ENCODE measurements at places on chromosomes 1 and 21.

DNA sequence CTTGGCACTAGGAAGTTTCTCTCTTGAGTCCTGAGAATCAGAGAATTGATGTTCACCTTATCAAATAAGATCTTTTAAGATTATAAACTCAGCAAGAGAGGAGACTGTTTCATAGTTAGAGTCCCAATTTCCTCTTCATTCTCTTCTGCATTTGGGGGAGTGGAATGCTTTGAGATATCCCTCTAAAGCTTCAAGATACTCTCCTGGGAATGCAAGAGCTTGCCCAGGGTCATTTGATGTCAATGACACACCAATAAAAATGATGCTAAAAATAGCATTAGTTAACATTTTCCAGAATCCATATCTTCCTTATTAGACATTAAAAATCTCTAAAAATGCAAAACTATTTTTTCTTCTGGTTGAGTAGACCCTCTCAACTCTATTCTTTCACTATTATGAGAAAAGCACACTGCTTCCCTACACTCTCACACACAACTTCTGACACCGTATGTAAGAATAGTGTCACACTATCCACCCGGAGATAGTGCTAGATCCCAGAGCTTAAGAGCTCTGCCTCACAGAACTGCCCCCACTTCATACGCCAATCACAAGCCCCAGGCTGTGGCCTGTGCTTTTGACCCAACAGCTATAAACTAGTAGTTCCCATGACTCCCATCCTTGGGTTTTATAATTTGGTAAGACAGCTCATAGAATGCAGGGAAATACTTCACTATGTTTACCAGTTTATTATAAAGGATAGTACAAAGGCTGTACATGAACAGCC is 399.9 kb upstream of the RUNX1 start:
- no peak for DNase-seq

DNA sequence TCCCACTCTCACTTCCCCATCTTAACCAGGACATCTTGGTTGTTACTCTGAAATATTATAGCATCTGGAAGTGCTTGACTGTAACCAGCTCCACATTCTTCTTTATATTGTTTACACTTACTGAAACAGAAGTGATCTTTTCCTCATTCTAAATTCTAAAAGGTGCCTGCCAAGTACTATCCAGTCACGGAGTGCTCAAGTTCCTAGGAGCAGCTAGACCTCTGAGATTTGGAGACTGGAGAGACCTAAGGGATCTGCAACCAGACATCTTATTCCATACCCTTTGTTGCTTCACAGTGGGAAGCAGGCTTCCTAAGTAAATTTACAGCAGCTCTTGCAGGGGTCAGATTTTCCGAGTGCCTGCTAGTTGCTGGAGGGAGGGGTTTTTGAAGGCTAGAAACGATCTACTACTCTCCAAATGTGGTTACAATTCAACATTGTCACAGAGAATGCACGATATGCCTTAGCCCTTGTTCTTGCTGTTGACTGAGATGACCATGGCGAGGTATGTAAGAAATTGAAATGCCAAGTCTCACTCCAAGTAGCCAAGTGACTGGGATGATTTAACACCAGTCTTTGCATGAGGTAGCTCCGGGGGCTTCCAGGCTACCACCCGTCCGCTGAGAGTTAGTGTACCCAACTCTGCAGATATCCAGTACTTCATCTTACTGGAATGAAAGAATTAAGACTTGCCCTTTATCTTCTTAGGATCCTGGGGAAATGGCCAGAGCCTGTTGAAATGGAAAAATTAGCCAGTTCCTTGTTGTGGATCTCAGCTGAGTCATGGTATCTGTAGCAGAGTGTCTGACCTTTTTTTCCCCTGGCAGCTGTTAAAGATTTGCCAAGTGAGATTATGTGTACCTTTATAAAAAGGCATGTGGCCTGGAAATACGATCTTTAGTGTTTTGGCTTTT is 150.8 kb downstream of the MAST2 start:
- DNase-seq: no peak

DNA sequence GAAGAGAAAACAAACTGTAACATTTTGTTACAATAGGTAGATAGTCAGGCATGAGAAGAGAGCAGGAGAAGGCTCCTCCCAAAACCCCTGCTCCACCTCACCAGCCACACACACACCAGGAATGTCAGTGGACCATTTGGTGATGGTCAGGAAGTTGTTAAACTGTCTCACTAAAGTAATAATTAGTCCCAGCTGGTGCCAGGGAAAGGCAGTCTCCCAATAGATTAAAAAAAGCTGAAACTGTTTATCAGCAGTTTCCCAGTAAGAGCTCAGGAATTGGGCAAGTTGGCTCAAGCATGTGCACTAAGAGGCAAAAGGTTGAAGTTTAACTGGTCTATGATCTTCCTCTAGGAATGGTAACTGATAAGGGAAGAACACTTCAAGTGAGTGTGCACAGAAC is 249.6 kb downstream of the COL11A1 start:
- DNase-seq: peak; percentile 88

DNA sequence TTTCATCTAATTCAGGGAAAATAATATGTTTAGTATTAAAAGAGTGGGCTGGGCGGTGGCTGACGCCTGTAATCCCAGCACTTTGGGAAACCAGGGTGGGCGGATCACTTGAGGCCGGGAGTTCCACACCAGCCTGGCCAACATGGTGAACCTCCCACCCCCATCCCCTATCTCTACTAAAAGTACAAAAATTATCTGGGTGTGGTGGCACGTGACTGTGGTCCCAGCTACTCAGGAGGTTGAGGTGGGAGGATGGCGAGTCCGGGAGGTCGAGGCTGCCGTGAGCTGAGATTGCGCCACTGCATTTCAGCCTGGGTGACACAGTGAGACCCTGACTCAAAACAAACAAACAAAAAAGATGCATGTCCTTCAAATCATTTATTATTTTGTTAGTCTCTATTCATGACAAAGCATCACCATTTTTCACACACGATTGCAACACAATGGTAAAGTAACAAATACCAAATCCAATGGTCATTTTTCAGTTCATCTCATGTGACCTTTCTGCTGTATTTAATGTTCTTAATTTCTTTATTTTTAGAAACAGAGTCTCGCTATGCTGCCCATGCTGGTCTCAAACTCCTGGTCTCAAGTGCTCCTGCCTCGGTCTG is 1.0 kb downstream of the MSH4 start:
- no peak for DNase-seq

DNA sequence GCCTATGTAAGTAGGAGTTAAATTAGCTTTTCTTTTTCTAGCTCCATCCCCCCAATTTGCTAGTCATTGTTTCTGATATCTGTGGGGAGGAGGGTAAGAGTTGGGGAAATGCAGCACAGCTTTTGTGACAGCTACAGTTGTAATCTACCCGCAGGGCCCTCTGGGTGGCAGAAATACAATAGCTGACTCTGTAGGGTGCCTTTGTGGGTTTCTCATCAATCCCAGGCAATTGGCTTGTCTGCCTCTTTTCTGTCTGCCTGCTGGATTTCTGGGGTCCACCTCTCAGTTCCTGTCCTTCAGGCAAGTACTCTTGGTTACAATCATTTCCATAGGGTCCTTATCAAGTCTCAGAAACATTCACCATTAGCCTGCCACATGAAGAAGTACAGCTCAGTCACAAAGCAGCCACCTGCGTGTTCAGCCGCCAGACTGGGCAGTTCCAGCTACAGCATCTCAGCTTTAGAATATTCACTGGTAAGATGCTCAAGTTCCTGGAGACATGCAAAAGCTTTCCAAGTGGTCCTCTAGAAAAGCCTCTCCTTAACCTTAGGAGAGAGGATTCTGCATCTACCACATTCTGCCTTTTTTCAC is 19.2 kb upstream of the SLC44A5 start:
- no peak for DNase-seq

- no peak for DNase-seq
Measured at GRCh38 chr1:241459186-241459802, 60.3 kb downstream of the FH start.

Data from AG09309 (cell line).